Stimulated activated CD4-positive, alpha-beta T cell treated with anti-CD3 and anti-CD28 coated beads, Interleukin-12 subunit alpha, Interleukin-12 subunit beta, amount 100 ng/mL, for 48 hours (primary cell): ENCODE measurements at places on chromosomes 2 and 18.

DNA sequence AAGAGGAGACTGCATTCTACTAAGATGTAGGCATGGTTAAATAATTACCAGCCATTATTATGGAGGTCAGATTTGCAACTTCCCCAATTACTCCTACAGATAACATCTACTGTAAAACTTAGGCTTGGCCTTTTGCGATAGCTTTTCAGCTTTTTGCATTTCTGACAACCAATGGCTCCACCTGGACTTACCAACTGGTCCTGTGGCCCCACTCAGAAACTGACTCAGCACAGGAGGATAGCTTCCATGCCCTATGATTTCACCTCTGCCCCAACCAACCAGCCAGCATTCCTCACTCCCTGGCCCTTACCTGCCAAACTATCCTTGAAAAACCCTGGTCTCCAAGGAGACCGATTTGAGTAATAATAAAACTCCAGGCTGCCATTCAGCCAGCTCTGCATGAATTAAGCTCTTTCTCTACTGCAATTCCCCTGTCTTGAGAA is 28.2 kb downstream of the TUBB6 start:
- no peak for DNase-seq

GRCh38 chr2:190466819-190467446 is 58.8 kb downstream of the MFSD6 start:
- DNase-seq = no peak

GRCh38 chr2:123692121-123692520 is 333.0 kb upstream of the CNTNAP5 start:
- DNase-seq = no peak

DNA sequence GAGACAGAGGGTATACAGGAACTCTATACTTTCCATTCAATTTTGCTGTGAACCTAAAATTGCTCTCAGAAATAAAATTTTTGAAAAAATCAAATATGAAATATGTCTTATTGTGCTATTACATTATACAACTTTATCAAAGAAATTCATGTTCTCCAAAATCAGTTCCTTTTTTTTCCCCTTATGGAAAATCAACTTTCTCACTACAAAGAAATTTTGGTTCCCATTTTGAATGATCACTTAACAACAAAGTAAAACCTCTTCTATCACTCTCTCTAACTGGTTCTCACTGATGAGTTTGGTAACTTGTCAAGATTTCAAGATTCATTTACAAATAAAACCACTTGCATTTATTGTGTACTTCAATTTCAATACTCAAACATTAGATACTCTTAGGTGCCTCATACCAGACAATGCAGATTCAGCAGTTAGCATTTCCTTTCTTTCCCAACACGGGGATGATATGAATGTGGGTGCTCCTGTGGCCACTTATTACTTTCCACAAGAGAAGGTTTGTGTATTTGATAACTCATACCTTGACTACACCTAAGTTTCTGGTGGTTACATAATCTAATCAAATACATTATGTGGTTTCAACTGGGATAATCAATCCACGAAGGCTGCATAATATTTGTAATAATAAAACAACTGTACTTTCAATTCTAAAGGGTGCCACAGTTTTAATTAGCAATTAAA is 6.4 kb downstream of the PSME4 start:
- DNase-seq = no peak

- no peak for DNase-seq
Measured at GRCh38 chr2:205401511-205401910, 280.8 kb upstream of the NRP2 start.

GRCh38 chr2:53033411-53033810 is 734.2 kb upstream of the CHAC2 start:
- no peak for DNase-seq

GRCh38 chr2:129829588-129829987 is 149.9 kb upstream of the RAB6C start:
- DNase-seq = no peak

- DNase-seq = no peak
Measured at GRCh38 chr2:12436483-12436882, 280.3 kb upstream of the TRIB2 start.

- DNase-seq = no peak
Measured at GRCh38 chr18:33114749-33115148, 325.8 kb downstream of the CCDC178 start.

DNA sequence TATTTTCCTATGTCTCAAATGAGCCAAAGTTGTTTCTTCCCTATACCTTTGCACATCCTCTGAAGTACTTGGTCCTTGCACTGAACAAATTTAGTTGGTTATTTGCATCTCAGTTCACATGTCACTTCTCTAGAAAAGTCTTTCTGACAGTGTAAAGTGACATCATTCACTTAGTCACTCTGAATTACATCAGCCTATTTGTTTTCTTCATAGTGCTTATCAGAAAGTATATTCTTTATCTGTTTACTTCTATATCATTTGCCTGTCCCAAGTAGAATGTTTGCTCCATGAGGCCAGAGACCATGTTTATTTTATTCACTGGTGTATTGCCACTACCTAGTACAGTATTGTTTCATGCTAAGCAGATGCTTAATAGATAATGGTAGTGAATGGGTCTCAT is 173.7 kb downstream of the HNMT start:
- no peak for DNase-seq

DNA sequence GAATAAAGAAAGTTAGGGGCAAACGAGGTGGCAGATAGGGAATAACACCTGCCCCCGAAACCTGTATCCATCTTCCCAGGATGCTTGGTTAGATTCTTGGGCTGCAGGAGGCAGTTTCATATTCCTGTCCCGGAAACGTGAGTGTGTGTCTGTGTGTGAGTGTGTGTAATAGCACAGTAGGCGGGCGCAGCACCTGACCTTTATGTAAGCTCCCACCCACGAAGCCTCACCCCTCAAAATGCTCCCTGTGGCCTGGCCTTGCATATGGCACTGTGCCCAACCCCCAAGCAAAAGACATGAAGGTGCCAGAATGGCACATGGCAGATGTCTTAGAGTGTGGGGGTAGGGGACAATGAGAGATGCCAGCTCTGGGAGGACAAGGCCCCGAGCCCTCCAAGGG is 48.9 kb downstream of the EFR3B start:
- no peak for DNase-seq

DNA sequence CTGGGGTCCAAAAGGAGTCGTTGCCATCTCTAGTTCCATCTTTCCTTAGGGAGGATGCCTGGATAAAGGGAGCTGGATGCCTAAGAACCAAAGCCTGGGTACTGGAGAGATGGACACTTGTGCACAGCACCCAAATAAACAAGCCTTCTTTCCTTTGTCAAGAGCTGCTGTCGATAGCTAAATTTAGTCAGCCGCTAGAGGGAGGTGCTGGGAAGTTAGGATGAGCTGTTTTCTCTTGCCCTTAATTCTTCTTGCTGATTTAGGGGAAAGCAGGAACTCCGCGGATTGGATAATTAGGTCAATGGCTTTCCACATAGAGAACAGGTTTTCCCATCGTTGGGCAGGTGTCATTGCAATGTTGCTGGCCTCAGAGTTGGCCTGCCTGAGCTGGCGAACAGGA is 30.9 kb upstream of the SERPINB12 start:
- DNase-seq = no peak

- DNase-seq = no peak
Measured at GRCh38 chr2:50535256-50535655, 496.7 kb downstream of the NRXN1 start.

GRCh38 chr2:222955008-222955407 is 94.2 kb downstream of the ACSL3 start:
- DNase-seq = no peak

DNA sequence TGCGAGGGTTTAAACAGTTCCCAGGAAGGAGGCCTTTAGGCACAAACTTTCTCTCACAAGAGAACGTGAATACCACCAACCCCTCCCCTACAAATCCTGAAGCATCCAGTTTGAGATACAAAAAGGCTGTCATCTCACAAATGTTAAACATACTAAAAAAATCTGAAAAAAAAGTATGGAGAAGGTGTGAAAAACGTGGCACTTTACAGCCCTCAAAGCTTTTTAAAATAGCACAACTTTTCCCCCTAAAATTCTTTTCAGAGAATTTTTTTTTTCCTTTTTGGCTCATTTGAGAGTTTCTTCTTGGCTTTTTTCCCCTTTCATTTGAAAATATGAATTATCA is 10.1 kb downstream of the ZEB2 start:
- DNase-seq = no peak

- no peak for DNase-seq
Measured at GRCh38 chr2:150007815-150008430, 420.3 kb upstream of the MMADHC start.

- DNase-seq = no peak
Measured at GRCh38 chr2:66153941-66154340, 281.0 kb upstream of the MEIS1 start.

GRCh38 chr2:149954981-149955600 is 367.5 kb upstream of the MMADHC start:
- no peak for DNase-seq

DNA sequence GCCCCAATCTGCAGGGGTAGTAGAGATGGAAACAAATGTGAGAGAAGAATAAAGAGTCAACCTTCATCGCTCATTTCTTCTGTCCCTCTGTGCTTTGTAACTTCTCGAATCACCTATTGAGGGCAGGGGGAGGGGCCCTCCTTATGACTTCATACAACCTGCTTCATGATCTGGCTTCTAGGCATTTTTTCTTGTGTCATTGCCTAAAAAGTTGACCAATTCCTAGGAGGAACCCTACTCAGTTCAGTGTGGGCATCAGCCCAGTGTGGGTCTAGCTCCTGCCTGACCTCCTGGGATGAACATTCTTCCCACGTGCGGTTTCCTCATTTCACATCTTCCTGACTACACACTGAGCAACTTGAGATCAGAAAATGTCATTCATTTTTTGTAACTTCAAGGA is 46.3 kb upstream of the CREB1 start:
- no peak for DNase-seq

- DNase-seq = no peak
Measured at GRCh38 chr2:218029366-218030360, 26.9 kb upstream of the TNS1 start.

GRCh38 chr2:111069722-111070121 is 51.0 kb upstream of the BCL2L11 start:
- no peak for DNase-seq

- DNase-seq = no peak
Measured at GRCh38 chr2:48605482-48606175, 12.0 kb upstream of the GTF2A1L start.

GRCh38 chr18:76246590-76246989 is 248.5 kb downstream of the ZNF516 start:
- no peak for DNase-seq

DNA sequence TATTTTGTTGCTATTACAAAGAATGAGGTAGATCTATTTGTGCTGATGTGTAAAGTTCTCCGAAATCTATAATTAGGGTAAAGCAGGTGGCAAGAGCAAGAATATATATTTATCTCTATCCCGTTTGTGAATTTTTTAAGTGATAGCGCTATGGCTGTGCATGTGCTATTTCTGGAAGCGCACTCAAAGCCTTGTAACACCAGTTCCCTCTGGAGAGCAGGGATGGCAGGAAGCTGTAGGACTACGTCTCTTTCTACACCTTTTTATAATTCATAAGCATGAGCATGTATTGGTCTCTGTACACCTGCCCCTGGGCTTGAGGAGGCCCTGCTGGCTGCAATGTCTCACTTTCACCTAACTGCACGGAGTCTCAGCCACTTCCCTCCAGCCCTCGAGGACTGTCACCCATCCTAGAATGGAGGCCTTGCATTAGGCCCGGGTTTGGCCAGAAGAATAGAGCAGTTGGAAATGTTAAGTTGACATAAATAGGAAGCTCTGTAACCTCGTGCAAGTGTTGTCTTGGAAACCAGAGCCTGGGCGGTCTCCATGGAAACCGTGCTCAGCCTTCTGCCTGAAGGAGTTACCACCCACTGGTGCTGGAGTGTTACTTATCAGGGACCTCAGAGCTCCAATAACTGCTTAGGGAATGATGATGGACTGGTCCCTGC is 20.9 kb downstream of the ITM2C start:
- no peak for DNase-seq

DNA sequence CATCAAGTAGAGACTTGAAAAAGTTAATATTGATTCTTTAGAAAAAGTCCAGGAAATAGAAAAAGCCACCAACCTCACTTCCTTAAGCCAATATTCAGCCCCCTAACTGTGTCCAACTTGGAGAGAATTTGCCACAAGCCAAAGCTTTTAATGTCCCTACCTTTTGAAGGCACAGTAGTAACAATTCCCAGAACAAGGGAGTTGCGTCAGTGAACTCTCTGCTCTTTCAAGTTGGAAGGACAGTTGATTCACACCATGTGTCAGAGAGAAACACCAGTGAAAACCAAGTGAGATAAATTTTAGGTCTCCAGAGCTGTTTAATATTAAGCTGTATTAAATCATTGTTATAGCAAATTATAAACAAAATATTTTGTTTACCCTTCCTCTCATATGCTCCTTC is 66.1 kb downstream of the EXOC6B start:
- no peak for DNase-seq

DNA sequence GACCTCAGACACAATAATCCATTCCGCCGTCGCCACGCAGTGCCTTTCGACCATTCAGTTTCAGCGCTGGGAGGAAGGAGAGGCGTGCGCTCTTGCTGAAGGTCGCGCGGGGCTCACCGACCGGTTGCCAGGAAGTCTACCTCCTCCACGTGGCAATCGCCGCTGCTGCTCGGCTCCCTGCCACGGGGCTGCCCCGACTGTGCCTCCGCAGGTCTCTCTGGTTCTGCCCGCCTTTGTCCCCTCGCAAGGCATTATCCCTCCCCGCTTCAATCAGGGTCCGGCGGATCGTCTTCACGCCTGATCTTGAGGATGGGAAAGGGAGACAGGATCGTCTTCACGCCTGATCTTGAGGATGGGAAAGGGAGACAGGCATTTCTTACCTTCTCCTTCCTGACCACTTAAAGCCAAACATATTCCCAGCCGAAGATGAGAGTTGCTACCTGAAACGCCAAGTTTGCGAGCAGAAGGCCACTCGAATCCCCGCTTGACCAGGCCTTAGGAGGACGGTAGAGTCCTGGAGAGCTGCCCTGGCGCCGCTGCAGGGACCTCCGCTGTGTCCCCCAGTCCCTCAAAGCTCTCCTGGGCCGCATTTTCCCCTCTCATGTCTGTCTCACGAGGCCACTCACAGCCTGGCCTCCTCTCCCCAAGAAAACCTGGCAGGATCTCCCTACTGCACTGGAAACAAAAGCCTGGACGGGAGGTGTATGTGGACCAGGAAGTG is 4.3 kb upstream of the GPR45 start:
- no peak for DNase-seq

DNA sequence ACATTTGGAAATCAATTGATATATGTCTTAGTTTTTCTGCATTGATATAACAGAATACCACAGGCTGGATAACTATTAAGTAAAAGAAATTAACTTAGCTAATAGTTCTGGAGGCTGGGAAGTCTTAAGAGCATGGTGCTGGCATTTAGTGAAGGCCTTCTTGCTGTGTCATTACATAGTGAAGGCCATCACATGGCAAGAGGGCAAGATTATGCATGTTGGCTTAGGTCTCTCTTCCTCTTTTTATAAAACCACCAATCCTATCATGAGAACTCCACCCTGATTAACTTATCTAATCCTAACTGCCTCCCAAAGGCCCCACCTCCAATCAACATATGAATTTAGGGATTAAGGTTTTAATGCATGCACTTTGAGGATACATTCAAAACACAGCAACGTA is 225.5 kb upstream of the VRK2 start:
- no peak for DNase-seq
